Esophagus mucosa (tissue), 1 donor: ENCODE measurements at places on chromosomes 6 and 20. TPM values are rescaled to one million over a fixed set of nuclear protein-coding genes. Genes with fewer than 3 reads are reported as not detected.

DNA sequence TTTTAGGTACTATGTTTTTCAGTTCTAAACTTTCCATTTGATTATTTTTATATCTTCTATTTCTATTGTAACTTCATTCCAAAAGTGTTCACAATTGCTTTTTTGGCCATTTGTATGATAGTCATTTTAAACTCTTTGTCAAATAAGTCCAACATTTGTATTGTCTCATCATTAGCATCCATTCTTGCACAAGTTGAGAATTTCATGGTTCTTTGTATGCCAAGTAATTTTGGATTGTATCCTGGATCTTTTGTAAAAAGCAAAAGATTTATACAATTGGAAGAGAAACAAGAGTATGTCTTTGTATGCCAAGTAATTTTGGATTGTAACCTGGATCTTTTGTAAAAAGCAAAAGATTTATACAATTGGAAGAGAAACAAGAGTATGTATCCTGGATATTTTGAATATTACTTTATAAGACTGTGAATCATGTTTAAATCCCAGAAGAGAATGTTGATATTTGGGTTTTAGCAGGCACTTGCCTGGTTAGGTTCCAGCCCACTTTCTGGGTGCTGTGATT lies 36.9 kb upstream of the NT5E start:
- ATAC-seq, result no peak

Gene ACAT2
- total RNA-seq, result 151 TPM

DNA sequence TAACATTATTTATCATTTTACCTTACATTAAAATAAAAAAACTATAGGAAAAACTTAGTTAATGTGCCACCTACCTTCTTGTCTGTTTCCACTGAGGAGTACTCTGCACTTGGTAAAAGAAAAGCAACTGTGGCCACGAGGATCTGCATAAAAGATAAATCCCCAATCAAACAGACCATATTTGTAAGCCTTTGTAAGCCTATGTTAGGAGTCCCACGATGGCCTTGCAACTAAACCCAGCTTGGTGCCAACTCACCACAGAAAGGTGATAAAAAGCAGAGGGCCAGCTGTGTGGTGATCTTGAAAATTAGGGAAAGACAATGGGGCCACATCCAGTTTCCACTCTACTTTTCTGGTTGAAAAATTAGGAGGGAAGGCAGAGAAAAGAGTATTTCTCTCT lies 156.9 kb downstream of the INSM1 start:
- ATAC-seq, result no peak

GRCh38 chr20:51735728-51736600 lies 32.2 kb downstream of the ATP9A start:
- no peak for ATAC-seq

- no peak for ATAC-seq
Measured at GRCh38 chr6:124960757-124961463, 1.3 kb upstream of the RNF217 start.

Gene PNLDC1
- total RNA-seq, result not detected

- no peak for ATAC-seq
Measured at GRCh38 chr6:51062166-51062722, 243.6 kb downstream of the TFAP2B start.

Gene EPB41L1
- 95.6 TPM for total RNA-seq

Gene MOCS1
- total RNA-seq, result 4.3 TPM

DNA sequence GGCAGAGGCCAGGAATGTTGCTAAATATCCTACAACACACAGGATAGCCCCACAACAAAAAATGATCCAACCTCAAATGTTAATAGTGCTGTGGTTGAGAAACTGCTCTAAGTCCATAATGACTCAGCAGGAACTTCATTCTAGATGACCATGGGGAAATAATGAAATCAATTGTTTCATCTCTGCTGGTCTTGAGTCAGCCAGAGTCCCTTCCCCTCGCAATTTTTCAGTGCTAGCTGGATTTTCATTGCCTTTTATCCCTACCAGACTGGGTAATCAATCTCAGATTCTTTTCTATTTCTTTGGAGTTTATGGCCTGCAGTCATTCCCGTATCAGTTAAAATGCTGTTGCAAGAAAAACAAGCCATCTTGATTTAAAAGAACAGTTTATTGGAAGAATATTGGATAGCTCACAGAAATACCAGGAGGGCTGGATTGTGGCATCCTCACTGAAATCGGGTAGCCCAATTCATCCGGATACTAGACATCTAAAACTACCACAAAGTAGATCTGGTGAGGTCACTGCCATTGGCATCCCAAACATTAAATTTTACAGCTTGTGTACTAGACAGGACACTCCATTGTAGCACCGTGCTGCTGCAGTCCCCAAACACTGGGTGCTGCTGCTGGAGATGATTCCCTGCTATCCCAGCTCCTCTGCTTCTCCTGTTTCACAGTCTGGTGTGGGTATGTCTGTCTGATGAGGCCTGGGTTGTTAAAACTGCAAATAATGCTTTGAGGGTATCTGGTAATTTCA lies 30.3 kb upstream of the POPDC3 start:
- no peak for ATAC-seq

GRCh38 chr6:5091210-5092069 lies 6.3 kb downstream of the PPP1R3G start:
- peak; percentile 19 for ATAC-seq

DNA sequence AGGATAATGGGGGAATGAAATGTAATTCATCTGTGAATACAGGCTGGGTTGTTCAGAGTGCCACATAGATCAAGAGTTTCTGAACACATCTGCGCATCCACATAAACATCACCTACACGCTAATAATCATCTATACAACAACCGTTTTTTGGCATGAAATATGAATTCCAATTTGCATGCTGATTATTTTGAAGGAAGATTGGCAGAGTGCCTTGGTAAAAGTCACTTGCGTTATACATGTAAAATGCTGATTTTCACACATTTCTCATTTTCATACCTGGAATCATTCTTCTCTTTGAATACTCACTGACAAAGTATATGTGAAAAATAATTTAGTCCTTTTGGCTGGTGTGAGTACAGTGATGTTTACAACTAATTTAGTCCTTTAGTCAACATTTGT lies 17.7 kb downstream of the COL9A1 start:
- ATAC-seq, result no peak

Gene NKAIN2
- total RNA-seq, result not detected

Gene DEFB110
- not detected for total RNA-seq

GRCh38 chr6:43860285-43860684 lies 90.3 kb downstream of the VEGFA start:
- ATAC-seq, result no peak

DNA sequence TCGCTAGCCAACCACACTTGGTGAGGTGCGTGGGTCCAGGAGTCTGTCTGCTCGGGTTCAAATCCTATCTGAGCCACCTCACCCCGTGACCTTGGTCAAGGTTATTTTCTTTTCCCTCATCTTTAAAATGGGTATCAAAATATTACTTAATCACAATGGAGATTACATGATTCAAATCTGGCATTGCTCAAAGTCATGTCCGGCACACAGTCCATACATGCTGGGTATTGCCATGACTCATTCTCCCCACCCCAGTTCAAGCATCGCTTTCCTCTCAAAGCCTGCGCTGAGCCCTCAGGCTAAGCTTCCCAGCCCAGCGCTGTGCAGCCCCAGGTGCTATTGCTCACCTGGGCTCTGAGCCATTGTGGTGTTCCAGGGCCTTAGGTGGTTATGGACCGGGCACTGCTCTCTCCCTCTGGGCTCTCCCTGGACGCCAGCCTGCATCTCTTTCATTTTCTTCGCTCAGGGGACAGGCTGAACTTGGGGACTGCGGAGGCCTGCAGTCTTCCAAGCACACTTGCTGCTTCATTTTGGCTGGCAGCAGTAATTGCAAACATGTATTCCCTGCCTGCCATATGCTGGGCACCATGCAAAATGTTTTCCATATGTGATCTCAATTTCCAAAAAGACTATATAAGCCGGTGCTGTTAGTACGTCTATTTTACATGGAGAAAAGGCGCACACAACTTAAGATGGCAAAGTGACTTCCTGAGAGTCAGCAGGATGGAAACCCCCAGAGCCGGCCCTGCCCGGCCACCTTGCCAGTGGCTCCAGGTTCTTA lies 27.3 kb downstream of the WRNIP1 start:
- peak; percentile 86 for ATAC-seq

- peak; percentile 88 for ATAC-seq
Measured at GRCh38 chr6:2684103-2684749, 66.5 kb downstream of the MYLK4 start.

GRCh38 chr20:9578594-9578993 lies 64.2 kb downstream of the LAMP5 start:
- ATAC-seq, result no peak

- no peak for ATAC-seq
Measured at GRCh38 chr6:6384520-6384919, 64.1 kb upstream of the F13A1 start.

DNA sequence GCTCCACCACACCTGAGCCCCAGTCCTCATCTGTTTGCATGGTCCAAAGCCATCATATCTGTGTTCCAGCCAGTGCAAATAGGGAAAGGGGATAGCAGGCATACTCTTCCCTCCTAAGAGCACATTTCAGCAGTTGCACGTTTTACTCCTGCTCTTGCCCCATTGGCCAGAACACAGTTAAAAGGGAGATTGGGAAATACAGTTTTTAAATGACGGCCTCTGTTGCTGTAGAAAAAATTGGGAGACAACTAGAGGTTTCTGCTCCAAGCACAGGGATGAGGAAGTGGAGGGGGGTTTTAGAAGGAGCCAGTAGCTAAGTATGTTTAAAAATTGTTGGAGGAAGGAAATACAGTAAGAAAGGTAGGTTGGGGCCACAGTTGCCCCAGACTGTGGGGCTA lies 14.6 kb upstream of the STK35 start:
- ATAC-seq, result no peak

DNA sequence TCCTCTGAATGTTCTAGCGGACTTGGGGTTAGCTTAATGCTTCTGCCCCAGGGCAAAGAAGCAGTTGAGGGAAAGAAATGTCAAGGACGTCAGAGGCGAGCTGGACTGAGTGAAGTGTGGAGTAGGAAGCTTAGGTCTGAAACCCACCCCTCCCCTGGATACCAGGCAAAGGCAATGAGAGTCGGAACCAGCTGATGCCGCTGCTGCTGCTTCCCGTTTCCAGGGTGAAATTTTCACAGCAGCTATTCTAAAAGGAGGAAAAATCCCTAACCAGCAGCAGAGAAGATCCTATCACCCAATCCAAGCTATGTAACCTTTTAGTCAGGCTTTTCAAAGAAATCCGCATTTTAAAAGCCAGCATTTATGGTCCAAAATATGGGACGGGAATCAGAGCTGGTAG lies 564.3 kb downstream of the LMBRD1 start:
- ATAC-seq, result no peak

Gene LAMA4
- 8.0 TPM for total RNA-seq

DNA sequence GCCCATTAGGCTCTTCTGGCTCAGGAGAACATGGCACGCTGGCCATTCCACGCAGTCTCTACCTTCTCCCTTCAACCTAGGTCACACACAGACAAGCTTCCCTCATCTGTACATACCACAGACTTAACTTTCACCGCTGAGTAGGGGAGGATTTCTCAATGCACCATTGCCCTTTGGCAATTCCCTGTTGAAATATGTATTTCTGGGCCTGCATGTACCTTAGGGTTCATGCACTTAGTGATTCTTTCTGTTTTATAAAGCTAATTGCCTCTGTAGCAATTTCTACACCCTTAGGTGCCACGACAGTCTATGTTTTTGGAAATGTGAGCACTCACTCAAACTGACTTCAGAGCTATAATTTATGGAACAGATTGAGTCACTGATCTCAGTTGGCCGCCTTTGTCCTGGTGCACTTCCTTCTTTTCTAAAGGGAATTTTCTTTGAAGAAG lies 253.8 kb upstream of the PRDM1 start:
- peak; percentile 74 for ATAC-seq

- ATAC-seq, result no peak
Measured at GRCh38 chr20:38031957-38032356, 1.3 kb downstream of the TTI1 start.

DNA sequence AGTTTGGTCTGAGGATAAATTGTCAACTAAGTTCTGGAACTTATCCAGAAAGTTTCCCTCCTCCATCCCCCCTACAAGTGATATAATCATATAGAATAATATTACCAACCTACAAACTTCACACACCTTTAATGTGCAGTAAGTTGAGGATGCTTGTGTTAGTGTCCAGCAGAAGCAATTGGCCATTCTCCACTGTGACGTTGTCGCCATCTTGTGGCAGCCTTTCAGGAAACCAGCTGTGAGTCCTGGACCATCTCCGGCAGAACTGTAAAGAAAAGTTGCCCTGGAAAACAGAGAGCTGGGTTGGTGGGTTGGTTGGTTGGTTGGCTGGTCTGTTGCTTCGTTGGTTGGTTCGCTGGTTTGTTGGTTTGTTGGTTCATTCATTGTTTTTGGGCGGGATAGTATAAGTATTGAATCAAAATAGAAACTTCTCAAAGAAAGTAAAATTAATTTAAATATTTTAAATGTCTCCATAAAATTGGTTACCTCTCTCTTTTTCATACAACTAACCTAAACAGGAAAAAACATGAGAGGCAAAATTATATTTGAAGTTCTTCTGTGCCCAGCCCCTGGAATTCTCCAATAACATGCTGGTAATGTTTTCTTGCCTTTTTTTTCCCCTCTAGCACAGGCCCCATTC lies 127.5 kb downstream of the PKHD1 start:
- peak; percentile 72 for ATAC-seq

Gene MATN4
- 0.16 TPM for total RNA-seq

Gene FAM110A
- 32.8 TPM for total RNA-seq

GRCh38 chr20:50111120-50111828 lies 1.7 kb downstream of the UBE2V1 start:
- ATAC-seq, result peak; percentile 40

Gene CHRNA4
- not detected for total RNA-seq

- no peak for ATAC-seq
Measured at GRCh38 chr6:125192610-125192930, 39.0 kb downstream of the TPD52L1 start.

GRCh38 chr6:90364286-90364685 lies 67.6 kb upstream of the BACH2 start:
- no peak for ATAC-seq

DNA sequence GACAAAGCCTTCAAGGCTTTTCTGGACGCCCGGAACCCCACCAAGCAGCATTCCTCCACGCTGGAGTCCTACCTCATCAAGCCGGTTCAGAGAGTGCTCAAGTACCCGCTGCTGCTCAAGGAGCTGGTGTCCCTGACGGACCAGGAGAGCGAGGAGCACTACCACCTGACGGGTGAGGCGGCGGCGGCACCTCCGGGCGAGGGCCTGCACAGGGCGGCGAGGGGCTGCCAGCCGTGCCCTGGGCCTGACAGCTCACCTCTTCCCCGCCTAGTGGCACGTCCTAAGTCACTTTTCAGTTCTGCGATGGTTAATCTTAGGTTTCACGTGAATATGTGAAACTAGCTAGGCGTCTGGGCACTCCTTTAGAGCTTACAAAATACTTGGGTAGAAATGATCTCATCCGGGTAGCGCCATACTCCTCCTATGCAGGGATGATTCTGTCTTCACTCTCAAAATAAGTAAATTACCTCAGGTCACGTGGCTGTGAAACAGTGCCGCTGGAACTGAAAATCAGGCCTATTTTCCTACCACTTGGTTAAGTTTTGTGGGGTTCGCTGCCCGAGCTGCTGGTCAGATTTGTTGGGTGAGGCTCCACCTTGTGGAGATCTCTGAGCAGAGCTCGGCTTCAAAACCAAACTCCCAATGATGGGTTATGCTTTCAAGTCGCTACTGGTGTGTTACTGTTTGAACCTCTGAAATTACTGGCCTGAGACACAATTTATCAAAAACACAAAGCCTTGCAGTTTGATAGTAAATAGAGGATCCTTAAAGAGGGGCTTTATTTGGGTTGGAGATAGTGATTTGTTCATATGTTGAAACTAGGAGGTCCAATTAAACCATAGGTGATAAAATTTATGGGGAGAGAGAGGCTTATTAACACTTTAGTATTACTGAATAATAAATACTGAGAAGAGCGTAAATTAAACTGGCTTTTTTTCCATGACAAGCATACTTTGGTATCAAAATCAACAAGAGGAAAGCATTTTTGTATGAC lies 15.5 kb upstream of the CLDN20 start:
- ATAC-seq, result peak; percentile 67
